Skin of body (tissue), 3 donors: ENCODE measurements at places on chromosomes 7 and 10. TPM values are rescaled to one million over a fixed set of nuclear protein-coding genes. Genes with fewer than 3 reads are reported as not detected.

FAM25G gene
- 1.8 TPM for total RNA-seq

WEE2 gene
- 0.10 TPM for total RNA-seq

SH2B2 gene
- 2.0 TPM for total RNA-seq

CDH23 gene
- total RNA-seq = 6.3 TPM

LIPN gene
- 8.2 TPM for total RNA-seq

CRYGN gene
- not detected for total RNA-seq

LRRC18 gene
- 0.39 TPM for total RNA-seq

RBP3 gene
- total RNA-seq = not detected

OLAH gene
- not detected for total RNA-seq

MET gene
- 7.1 TPM for total RNA-seq

ANKRD61 gene
- total RNA-seq = not detected

KCND2 gene
- total RNA-seq = 0.79 TPM

MMRN2 gene
- 20.4 TPM for total RNA-seq

NKX2-3 gene
- total RNA-seq = not detected

STAG3 gene
- total RNA-seq = 0.89 TPM

C7orf57 gene
- total RNA-seq = 0.10 TPM

GNA12 gene
- 10.8 TPM for total RNA-seq

MOGAT3 gene
- total RNA-seq = not detected

GNAT3 gene
- not detected for total RNA-seq

FGL2 gene
- 29.5 TPM for total RNA-seq

CHAT gene
- not detected for total RNA-seq

PDE6C gene
- total RNA-seq = not detected

SPDYE11 gene
- total RNA-seq = 0.10 TPM

PAX4 gene
- not detected for total RNA-seq

C10orf67 gene
- 0.30 TPM for total RNA-seq

MALRD1 gene
- 12.8 TPM for total RNA-seq

ACBD5 gene
- 22.5 TPM for total RNA-seq

SH3PXD2A gene
- 52.0 TPM for total RNA-seq

CYP26A1 gene
- not detected for total RNA-seq
